ENCODE measurements at places on chromosomes 16 and 17. TPM values are rescaled to one million over a fixed set of nuclear protein-coding genes. Genes with fewer than 3 reads are reported as not detected.

- H3K27me3 ChIP-seq: no peaks in the 10 kb centered on the region
- H3K4me3 ChIP-seq: no peak overlapping the region
These were observed 12.0 kb downstream of the TBC1D24 start for GRCh38 chr16:2486645-2487516.

- H3K27me3 ChIP-seq: no peaks in the 10 kb centered on the region
- H3K27ac ChIP-seq: no peak overlapping the region
- H3K4me1 ChIP-seq: no peaks in the 10 kb centered on the region
- H3K4me3 ChIP-seq: no peak overlapping the region
- DNase-seq: no peak
- no peaks in the 10 kb centered on the region for H3K36me3 ChIP-seq
These were observed 199.9 kb upstream of the COX10 start for GRCh38 chr17:13869331-13869940.

GRCh38 chr16:58411736-58412614 is 19.7 kb downstream of the GINS3 start:
- no peak overlapping the region for H3K4me3 ChIP-seq
- no peaks in the 10 kb centered on the region for H3K27me3 ChIP-seq
- no peaks in the 10 kb centered on the region for H3K4me1 ChIP-seq
- no peak overlapping the region for H3K27ac ChIP-seq
- DNase-seq: peak; percentile 5

GRCh38 chr16:9338068-9338467 is 246.6 kb downstream of the HAPSTR1 start:
- H3K27me3 ChIP-seq: peaks cover 1% of the 10 kb centered on the region
- H3K4me1 ChIP-seq: no peaks in the 10 kb centered on the region
- peaks cover 2% of the 10 kb centered on the region for H3K36me3 ChIP-seq
- DNase-seq: no peak

DNA sequence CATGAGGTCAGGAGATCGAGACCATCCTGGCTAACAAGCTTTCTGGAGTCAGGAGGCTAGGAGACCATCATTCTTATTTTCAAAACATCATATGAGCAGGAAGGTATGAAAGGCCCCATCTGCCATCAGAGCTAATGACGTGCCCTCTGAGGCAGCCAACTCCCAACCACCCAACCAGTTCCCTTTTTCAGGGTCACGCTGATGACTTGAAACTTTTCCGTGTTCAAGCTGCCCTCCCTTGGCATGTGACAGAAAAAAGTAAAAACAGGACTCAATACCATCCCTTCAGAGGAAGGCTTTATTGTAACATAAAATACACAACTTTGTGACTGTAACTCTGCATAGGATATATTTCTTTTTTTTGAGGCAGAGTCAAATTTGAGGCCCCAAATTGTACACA is 4.6 kb upstream of the GHDC start:
- no peaks in the 10 kb centered on the region for H3K36me3 ChIP-seq
- H3K4me1 ChIP-seq: no peaks in the 10 kb centered on the region
- no peak overlapping the region for H3K4me3 ChIP-seq
- H3K27me3 ChIP-seq: no peaks in the 10 kb centered on the region

DNA sequence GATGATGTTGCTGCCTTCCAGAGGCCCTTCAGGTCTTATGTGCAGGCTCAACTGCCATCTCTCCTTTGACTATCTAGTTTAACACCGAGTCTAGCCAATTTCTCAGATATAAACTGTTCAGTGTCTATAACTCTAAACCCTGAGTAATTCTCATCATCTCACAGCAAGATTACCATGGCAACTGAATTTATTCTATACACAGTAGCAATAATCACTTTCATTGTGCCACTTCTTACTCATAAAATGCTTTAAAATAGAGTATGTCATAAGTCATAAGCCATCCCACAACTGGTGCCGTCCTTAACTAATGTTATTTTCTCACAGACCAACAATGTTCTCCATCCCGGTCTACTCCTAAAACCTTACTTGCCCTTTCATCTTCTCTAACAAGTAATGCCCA is 45.0 kb downstream of the SYNRG start:
- H3K27ac ChIP-seq: no peak overlapping the region
- no peaks in the 10 kb centered on the region for H3K27me3 ChIP-seq
- DNase-seq: no peak

Gene TBC1D3
- polyA plus RNA-seq: not detected

Gene ARHGAP27
- 106 TPM for polyA plus RNA-seq

All from small intestine (tissue), 16 donors.